ENCODE measurements at places on chromosomes 4 and X. TPM values are rescaled to one million over a fixed set of nuclear protein-coding genes. Genes with fewer than 3 reads are reported as not detected.

Gene TSPAN7
- total RNA-seq: 17.6 TPM

- DNase-seq: peak; percentile 77
These were observed at the start of gene DGKQ for GRCh38 chr4:973431-974397. DGKQ (minus strand) TSS chr4:973569; CDS start chr4:973482, 87 bp downstream.

Gene FGFBP1
- total RNA-seq: 55.5 TPM

Gene ARL9
- 0.17 TPM for total RNA-seq

DNA sequence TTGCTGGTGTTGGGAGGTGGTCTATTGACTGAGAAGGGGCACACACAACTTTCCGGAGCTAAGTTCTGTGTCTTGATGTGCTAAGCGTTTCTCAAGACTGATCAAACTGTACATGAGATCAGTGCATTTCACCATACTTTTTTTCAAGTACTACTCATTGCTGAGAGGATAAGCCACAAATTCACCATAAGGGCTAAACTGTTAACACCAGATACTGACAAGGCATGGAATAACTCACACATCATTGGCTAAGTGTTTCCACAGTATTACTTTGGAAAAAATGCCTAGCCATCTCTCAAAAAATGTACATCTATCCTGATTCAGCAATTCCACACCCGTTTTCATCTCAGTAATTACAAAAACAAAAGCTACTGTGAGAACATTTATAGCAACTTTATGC, 13.0 kb downstream of the RBMX start:
- DNase-seq: no peak

DNA sequence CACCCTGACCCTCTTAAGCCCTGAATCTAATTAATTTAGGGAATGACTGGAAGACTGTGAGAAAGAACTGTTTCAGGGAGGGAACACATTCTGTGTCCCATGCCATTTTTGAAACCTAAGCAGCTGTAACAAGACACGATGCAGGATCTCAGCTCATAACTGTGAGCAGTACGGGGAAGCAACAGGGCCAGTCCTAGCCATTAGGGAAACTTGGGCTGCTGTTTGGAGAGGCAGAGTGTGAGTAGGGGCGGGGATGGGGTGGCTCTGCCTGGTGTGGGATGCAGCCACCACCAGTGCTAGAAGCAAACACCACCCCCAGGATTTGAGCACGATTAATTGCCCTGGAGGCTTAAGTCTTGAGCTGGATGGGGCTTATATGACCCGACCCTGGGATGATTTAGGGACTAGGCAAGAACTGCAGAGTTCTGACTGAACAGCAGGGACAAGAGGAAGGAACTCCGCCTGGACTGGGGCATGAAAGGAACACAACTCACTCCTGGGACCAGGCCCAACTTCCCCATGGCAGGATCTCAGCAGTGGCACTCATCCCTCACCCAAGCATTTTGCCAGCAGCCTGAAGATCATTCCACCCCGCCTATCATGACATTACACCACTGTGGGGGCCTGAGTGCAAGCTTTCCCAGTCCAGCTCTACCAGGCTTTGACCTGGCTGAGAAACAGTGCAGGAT, 43.1 kb downstream of the ATRX start:
- DNase-seq: peak; percentile 13

Gene XKRX
- 49.2 TPM for total RNA-seq

Gene SGMS2
- 81.5 TPM for total RNA-seq

Gene VEGFD
- not detected for total RNA-seq

DNA sequence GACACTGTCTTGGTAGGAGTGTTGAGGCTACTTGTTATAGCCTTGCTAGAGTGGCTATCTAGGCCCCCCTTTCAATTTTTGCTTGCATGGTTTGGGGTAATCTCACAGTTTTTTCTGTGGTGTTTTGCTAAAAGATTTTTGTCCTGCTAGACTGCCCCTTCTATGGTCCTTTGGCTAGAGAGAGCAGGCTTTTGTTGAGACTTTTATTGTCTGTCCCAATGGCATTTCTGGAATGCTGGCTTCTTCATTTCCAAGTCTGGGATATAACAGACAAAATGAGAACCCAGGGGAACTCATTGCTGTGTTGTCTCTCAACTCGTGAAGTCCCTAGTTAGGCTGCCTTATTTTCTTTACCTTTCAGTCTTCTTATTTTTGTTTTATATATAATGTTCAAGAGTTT, 160.2 kb upstream of the ZC4H2 start:
- no peak for DNase-seq

Data from lower leg skin (tissue), 4 donors.